Progenitor cell of endocrine pancreas (in vitro differentiated cells): ENCODE measurements at places on chromosomes 12 and 14. TPM values are rescaled to one million over a fixed set of nuclear protein-coding genes. Genes with fewer than 3 reads are reported as not detected.

- no peak for DNase-seq
Measured at GRCh38 chr14:65237941-65238340, 135.6 kb upstream of the MAX start.

Gene OR4Q3
- total RNA-seq, result not detected in 2 replicates

Gene RFX4
- not detected in 2 replicates for total RNA-seq

Gene ZFYVE26
- total RNA-seq, result 33.9 and 34.8 TPM in 2 replicates

DNA sequence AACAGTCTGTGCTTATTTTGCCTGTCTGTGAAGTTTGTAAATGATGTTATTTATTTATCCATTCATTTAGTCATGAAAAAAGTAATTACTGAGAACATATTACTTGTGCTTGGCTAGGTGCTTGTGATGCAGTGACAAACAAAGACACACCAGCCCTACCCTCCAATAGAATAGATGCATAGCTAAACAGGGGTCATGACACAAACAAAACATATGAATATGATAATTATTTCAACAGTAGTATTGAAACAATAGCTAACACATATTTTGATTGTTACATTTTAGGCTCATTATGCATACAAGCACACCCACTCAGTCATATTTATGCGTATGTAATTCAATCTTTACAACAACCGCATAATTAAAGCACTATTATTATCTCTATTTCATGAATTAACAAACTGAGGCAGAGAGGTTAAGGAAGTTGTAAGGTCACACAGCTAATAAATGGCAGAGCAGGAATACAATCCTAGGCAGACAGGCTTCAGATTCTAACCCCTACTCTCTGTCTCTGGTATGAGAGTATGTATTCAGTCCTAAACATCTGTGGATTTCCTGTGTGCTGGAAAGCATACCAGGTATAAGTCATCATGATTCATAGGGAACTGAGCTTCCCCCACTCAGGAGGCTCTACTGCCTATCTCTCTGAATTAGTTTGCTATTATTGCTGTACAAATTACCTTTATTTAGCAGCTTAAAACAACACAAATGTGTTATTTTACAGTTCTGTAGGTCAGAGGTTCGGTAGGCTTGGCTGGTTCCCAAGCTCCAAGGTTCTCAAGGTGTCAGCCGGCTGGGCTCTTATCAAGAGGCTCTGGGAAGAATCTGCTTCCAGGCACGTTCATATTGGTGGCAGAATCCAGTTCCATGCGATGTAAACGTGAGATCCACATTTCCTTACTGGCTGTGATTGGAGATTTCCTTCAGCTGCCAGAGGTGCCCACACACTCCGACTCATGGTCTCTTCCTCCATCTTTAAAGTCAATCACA is 509.4 kb downstream of the GALC start:
- DNase-seq, result no peak

GRCh38 chr14:38201137-38201828 is 6.4 kb upstream of the SSTR1 start:
- no peak for DNase-seq

DNA sequence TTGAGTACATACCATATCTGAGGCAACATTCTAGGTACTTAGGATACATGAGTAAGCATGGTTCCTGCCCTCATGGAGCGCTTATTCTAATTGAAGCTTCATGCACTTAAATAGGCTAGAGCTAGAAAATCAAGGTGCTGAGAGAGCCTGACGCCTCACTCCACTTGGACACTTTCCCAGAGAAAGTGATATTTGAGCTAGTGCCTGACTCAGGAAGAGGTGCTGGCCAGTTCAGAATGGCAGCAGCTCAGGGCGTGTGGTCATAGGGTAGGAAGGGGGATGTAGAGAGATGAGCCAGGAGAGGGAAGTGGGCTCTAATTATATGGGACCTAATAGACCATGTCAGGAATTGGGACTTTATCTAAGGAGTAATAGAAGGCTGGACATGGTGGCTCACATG is 33.3 kb downstream of the TULP3 start:
- no peak for DNase-seq

DNA sequence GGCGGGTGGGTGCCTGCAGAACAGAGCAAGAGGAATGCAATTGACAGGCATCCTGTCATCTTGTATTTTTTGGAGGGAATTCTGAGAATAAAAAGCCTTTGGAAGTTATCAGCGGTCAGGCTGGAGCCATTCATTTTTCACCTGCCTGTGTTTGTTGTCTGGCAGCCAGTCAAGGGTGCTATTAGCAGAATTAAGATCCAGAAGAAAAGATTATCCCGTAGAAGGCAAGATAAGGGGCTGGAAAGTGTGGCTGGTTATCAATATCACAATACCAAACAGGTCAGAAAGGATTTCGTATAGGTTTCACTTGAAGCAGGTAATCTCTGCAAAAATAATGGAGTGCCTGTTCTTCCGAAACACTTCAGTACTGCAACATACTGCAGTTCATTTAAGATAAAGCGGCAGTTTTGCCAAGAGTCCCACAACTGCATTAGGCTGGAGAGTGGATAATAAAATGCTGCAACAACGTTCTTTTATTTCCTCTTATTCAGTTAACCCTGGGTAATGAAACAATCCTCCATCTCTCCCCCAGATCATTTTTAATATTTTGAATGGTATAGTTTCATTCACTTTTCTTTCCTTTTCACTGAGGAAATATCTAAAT is 171.2 kb upstream of the CDKN3 start:
- no peak for DNase-seq

GRCh38 chr14:41062826-41063225 is 543.9 kb upstream of the LRFN5 start:
- DNase-seq, result no peak

DNA sequence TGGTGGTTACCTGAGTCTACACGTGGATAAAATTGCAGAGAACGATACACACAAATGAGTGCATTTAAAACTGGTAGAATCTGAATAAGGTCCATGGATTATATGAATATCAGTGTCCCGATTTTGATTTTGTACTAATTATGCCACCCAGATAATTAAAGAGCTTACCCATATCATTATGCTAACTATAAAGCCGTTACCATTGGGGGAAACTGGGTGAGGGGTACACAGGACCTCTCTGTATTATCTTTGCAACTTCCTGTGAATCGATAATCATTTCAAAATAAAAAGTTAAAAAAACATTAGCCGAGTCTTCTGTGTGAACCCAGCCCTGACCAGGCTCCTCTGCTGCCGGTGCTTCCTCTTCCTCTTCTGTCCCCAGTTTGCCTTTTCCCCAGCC is 107.1 kb downstream of the SMOC1 start:
- no peak for DNase-seq

GRCh38 chr14:58108717-58109116 is 43.3 kb downstream of the ARMH4 start:
- DNase-seq, result no peak

Gene GMFB
- total RNA-seq, result 47.6 and 57.5 TPM in 2 replicates

DNA sequence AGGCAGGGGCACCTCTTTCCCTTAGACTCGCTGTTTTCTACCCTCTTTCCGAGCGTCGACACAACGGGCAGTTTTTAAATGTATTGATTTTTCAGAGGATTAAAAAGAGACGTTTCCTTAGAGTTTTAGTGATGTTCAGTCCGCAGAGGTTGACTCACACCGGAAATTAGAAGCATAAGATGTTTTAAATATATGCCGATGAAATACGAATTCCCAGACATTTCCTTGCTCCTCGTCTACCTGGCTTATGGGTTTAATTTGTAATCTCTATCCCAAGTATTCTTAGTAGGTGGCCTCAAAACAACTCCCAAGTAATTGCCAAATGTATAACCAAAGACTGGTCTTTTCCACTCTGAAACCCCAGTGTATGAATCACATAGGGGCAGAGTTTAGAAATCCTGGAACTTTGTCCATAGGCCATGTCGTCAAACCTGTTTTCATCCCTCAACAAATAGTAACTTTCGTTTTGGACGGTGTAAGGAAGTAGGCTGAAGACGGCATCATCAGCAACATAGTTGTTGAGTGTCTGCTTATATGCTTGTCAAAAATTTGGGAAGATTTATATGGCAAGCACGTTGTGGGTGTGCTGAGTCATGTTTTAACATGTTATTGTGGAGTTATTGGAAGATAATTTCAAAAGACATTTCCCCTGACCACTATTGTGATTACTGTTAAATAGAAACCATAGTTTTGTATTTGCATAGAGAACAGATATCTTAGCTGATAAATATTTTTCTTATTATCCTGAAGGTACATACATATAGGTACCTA is 824 bp downstream of the TBK1 start:
- no peak for DNase-seq

Gene GPR137C
- 8.7 and 10.1 TPM in 2 replicates for total RNA-seq

DNA sequence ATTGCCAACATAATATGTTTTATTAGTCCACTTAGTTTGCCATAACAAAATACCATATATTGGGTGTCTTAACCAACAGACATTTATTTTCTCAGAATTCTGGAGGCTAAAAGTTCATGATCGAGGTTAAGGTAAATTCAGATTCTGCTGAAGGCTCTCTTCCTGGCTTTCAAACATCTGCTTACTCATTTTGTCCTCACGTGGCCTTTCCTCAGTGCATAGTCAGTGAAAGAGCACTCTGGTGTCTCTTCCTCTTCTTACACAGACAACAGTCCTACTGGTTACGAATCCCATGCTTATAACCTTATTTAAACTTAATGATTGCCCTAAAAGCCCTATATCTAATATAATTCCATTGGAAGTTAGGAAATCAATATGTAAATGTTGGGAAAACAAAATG is 479.7 kb downstream of the FSCB start:
- DNase-seq, result no peak

DNA sequence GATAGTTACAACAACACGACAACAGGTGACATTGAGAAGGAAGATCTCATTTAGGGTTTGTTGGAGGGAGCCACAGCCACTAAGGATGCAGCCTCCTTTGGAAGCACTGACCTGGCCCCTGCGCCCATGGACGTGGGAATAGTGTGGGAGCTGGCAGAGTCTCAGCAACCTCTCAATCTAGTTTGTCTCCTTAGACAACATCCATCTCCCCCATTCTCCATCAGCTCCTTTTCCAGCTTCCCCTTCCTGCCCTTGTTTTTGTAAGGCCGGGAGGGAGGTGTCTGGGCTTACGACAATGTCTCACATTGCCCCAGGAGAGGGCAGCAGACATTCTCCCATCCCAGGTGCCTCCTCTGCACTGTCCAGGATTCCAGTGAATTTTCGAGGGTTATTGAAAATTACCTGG is 170.2 kb upstream of the PZP start:
- no peak for DNase-seq

GRCh38 chr14:71620401-71620800 is 311.8 kb upstream of the RGS6 start:
- DNase-seq, result no peak

DNA sequence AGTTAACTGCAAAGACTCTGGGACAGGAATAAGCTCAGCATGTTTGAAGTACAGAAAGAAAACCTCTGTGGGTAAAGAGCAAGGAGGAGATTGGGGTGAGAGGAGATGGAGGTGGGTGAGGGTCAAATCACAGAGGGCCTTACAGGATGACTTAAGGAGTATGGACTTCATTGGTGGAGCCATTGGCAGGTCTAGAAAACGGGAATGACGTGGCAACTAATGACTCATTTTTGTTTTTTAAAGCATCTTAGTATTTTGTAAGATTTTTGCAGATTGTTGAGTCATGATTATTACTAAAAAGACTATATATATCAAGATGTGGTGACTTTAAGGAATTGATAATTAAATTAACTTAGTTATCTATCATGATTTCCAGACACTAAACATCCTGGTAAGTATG is 18.5 kb downstream of the UTP20 start:
- no peak for DNase-seq

Gene OR6C70
- total RNA-seq, result not detected in 2 replicates

- DNase-seq, result no peak
Measured at GRCh38 chr12:54068418-54069070, 14.9 kb downstream of the HOXC4 start.

DNA sequence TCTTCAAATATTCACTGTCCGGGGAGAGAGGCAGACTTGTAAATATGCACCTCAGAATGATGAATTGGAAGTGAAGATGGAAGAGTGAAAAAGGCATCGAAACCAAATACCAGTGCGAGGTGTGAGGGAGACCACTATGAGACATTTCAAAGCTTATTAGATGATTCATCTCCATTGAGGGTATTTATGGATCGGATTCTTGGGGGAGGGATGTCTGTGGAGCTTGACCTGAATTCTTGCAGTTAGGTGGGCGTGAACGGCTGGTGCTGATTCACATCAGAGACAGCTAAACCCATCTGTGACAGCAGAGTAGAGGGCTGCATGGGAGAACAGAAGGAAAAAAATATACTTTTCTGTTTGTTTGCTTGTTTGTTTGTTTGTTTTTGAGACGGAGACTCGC is 677.2 kb downstream of the AACS start:
- no peak for DNase-seq

- DNase-seq, result peak; percentile 42
Measured at GRCh38 chr14:103099081-103099732, 4.7 kb downstream of the EXOC3L4 start.

Gene GALNT16
- total RNA-seq, result 9.5 and 12.7 TPM in 2 replicates

Gene PTPN21
- 40.0 and 42.1 TPM in 2 replicates for total RNA-seq

Gene LRRK2
- 0.49 and 0.72 TPM in 2 replicates for total RNA-seq

DNA sequence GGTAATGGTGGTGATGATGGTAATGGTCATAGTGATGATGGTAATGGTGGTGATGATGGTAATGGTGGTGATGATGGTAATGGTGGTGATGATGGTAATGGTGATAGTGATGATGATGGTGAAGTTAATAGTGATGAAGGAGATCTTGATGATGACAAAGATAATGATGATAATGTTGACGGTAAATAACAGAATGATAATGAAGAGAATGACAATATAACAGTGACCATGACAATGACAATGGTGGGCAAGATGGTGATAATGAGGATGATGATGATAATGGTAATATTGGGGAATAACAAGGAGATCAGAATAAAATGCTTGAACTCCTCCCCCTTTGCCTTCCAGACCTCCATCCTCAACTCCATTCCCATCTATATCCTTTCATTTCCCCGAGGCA is 233.3 kb upstream of the SFSWAP start:
- DNase-seq, result no peak

Gene OR4E2
- not detected in 2 replicates for total RNA-seq
